Diencephalon (tissue), 1 donor: ENCODE measurements at places on chromosomes 12 and 14. TPM values are rescaled to one million over a fixed set of nuclear protein-coding genes. Genes with fewer than 3 reads are reported as not detected.

PIWIL1 gene
- 0.23 TPM for total RNA-seq

ACSM4 gene
- total RNA-seq: not detected

STX2 gene
- 27.7 TPM for total RNA-seq

C14orf39 gene
- total RNA-seq: 0.92 TPM

KRT85 gene
- not detected for total RNA-seq

ACACB gene
- total RNA-seq: 10.6 TPM

KRT3 gene
- 0.23 TPM for total RNA-seq

AJUBA gene
- 7.2 TPM for total RNA-seq

GARIN6 gene
- total RNA-seq: not detected

CCDC196 gene
- total RNA-seq: not detected

DEPDC4 gene
- 2.8 TPM for total RNA-seq

CGRRF1 gene
- 23.8 TPM for total RNA-seq

DAO gene
- not detected for total RNA-seq

INF2 gene
- 9.7 TPM for total RNA-seq

RTL1 gene
- 0.92 TPM for total RNA-seq

KLRG1 gene
- total RNA-seq: 9.0 TPM

SPTSSA gene
- 24.0 TPM for total RNA-seq

C12orf50 gene
- total RNA-seq: 0.23 TPM

LEMD3 gene
- 57.2 TPM for total RNA-seq

RGS6 gene
- total RNA-seq: 10.6 TPM

SIX4 gene
- total RNA-seq: 0.92 TPM

SLC10A1 gene
- total RNA-seq: not detected

TAS2R42 gene
- not detected for total RNA-seq

WNT1 gene
- not detected for total RNA-seq

HOXC10 gene
- total RNA-seq: not detected

NRXN3 gene
- total RNA-seq: 107 TPM

KRT74 gene
- total RNA-seq: not detected

PKP2 gene
- 6.9 TPM for total RNA-seq

SIRT4 gene
- total RNA-seq: 3.0 TPM

KCTD10 gene
- 42.4 TPM for total RNA-seq

EXOC3L4 gene
- total RNA-seq: 0.46 TPM

SMIM41 gene
- total RNA-seq: not detected

CSRP2 gene
- total RNA-seq: 38.3 TPM

TEX22 gene
- total RNA-seq: 0.46 TPM

SLC17A8 gene
- 10.1 TPM for total RNA-seq

KRT82 gene
- total RNA-seq: not detected

APEX1 gene
- total RNA-seq: 53.3 TPM

STON2 gene
- total RNA-seq: 109 TPM

ABCC9 gene
- total RNA-seq: 22.8 TPM

PRICKLE1 gene
- total RNA-seq: 27.0 TPM

FCF1 gene
- total RNA-seq: 20.1 TPM

CDKL1 gene
- total RNA-seq: 11.3 TPM

C1QL4 gene
- 3.5 TPM for total RNA-seq

TCL1B gene
- not detected for total RNA-seq

RNU4-1 gene
- total RNA-seq: under 0.01 TPM

FSCB gene
- total RNA-seq: not detected

SLC5A8 gene
- 0.46 TPM for total RNA-seq

NUMB gene
- 21.7 TPM for total RNA-seq

KRT8 gene
- 0.92 TPM for total RNA-seq

PLEKHD1 gene
- total RNA-seq: 0.23 TPM

HOXC13 gene
- total RNA-seq: not detected

C3AR1 gene
- total RNA-seq: 3.2 TPM

TNFAIP2 gene
- total RNA-seq: 12.7 TPM

SYNE2 gene
- 91.6 TPM for total RNA-seq

APOF gene
- total RNA-seq: not detected
